ENCODE measurements at places on chromosomes 4 and X.

DNA sequence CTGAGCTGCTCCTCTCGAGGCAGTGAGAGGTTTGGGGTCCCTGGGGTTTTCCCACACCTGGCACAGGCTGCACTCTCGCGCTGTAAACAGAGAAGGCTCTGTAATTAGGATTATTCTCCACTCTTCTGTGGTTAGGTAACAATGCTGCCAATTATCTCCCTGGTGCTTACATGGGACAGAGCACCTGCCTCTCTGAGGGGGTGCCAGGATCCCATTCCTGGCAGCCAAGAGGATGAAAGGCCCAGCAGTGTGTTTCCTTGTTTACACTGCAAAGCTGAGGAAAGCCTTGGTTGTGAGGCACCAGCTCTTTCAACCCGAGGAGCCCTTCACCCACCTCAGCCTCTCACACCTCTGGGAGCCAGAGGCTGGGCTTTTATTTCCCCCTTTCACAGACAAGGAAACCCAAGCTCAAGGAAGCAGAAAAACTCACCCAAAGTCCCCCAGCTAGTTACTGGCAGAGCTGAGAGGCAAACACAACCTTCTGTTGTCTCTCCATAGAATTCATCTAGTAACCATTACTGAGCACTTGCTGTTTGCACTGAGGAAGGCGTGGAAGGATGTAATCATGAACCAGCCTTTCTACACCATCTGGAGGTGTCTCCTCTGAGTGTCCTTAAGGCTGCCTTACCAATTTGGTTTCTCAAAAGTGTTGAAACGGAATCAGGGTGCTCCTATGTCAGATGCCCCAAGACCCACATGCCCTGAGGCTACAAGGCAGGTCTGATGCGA, 39.7 kb upstream of the PROM1 start:
- DNase-seq, result no peak

DNA sequence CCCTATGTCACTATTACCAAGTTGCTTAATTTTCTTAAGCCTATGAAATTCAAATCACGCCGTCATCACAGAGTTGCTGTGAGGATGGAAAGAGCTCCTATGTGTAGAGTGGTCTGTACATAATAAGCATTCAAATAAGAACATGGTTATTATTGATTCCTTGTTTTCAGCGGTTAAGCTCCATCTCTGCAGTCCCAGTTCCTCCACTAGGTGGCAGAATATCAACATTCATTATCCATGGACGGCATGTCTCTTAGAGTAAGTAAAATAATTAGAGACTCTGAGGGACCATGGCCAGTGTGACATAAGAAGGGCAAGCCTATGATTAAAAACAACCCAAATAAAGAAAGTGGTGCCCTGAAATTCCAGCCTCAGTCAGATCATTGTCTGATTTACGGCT, 132.5 kb upstream of the NHS start:
- peak; percentile 1 for DNase-seq

- DNase-seq, result no peak
Observed at GRCh38 chr4:148955564-148956297, 513.5 kb upstream of the NR3C2 start.

DNA sequence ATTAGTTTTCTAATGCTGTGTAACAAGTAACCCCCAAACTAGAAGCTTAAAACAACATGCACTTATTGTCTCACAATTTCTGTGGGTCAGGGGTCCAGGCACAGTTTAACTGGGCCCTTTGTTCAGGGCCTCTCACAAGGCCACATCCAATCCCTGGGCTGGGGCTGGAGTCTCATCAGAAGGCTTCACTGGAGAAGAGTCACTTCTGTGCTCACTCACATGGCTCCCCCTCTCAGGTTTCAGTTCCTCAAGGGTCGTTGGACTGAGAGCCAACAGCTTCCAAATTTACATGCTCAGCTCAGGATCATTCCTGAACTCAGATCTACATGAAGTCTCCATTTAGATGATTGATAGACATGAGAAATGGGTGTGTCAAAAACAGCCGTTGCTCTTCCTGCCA, 77.1 kb downstream of the EVC start:
- DNase-seq, result no peak

DNA sequence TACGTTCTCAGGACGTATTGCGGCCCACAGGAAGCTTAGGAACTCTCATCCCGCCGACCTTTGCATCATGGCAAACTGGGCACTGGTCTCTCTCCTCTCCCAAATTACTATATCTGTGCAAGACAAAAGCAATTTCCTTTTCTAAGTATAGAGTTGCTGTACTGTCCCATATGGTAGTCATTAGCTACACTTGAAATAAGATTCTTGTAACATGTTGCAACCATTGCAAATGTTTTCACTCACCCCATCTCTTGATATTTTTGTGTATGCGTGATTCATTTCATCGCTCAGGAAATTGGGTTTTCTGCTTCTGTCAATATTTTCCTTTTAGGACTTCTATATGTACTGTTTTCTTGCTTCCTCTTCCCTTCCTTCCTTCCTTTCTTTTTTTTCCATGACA, 15.7 kb downstream of the ARMCX6 start:
- DNase-seq, result no peak

DNA sequence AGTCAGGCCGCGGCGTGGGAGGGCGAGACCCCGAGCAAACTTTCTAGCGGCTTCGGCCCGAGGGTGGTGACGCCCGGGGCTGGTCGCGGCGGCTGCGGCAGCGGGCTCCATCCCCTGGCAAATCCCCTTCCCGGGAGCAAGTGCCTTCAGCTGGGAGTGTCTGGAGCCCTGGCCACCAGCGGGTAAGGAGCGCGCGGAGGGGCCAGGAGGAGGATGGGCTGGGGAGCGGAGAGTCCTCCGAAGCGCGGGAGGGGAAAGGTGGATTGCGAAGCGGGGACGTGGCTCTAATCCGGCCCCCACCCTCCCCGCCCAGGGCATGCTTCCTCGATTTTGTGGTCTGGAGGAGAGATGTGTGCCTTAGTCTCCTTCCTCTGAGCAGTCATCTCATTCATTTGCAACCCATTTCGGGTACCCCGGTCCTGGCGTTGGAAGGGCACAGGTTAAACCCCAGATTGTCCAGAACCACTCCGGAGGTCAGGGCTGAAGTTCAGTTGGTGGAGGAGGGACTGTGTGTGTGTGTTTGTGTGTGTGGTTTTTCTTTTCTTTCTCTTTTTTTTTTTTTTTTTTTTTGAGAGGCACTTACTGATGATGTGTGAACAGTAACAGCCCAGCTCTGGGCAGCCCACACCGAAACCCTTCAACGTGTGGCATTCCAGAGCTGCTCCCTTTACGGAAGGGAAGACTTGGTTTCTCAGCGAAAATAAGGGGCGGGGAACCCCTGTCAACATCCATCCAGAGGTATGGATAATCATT, 516 bp downstream of the SGMS2 start:
- peak; percentile 1 for DNase-seq

- DNase-seq, result no peak
Observed at GRCh38 chr4:173046818-173047217, 121.8 kb upstream of the GALNT7 start.

DNA sequence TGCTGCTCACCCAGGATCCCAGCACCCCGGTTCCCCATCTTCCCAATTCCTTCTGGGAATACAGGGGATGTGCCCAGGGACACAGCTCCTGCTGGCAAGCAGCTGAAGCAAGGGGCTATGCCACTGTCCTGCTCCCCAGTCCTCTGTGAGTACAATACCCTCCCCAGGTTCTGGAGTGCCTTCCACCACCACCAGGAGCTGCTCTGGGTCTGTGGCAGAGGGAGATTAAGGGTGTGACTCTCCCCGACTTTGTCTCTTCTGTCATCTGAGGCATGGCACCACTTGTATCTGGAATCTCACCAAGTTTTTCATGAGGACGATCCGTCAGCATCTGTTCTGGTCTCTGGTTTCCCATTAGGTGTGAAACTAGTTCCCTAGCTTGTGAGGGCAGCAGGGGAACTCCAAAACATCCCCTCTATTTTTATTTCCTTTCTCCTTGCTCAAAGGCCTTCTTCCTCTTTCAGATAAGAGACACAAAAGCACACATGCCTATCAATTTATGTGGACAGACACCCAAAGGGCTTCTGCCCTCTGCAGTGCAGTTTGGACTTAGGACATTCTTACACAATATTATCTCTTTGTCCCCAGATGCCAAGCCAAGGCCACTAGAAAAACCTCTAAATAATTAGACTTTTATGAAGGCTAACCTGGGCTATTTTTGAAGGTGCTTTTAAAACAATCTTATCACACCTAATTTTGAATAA, 26.8 kb downstream of the MGST2 start:
- DNase-seq, result no peak

GRCh38 chr4:172809319-172809718, 359.3 kb upstream of the GALNT7 start:
- no peak for DNase-seq

DNA sequence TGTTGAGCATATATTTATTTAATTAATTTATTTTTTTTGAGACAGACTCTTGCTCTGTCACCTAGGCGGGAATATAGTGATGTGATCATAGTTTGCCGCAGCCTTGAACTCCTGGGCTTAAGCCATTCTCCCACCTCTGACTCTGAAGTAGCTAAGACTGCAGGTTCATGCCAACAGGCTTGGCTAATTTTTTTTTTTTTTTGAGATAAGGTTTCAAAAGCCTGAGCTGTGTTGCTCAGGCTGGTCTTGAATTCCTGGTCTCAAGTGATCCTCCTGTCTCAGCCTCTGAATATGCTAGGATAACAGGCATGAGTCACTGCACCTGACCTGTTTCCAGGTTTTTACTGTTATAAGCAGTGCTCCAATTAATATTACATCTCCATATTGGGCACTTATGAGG, 4.8 kb downstream of the ADD1 start:
- DNase-seq, result no peak

DNA sequence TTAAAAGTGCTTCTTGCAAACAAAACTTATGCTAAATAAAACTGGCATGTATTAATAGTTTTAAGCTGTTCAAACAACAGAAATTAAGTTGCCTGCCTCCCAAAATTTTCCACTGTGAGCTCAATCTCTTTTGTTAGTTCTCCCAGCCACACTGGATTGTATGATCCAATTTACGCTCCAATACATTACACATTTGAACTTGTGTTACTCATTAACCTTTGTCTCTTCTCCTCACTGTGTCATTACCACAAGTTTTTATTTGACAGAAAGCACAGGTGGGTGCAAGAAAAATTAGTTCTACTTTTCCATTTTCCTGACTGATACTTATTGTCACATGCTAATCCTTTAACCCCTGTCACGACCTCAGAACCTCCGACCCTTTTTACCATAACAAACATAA, 55.5 kb downstream of the SHISA3 start:
- no peak for DNase-seq

DNA sequence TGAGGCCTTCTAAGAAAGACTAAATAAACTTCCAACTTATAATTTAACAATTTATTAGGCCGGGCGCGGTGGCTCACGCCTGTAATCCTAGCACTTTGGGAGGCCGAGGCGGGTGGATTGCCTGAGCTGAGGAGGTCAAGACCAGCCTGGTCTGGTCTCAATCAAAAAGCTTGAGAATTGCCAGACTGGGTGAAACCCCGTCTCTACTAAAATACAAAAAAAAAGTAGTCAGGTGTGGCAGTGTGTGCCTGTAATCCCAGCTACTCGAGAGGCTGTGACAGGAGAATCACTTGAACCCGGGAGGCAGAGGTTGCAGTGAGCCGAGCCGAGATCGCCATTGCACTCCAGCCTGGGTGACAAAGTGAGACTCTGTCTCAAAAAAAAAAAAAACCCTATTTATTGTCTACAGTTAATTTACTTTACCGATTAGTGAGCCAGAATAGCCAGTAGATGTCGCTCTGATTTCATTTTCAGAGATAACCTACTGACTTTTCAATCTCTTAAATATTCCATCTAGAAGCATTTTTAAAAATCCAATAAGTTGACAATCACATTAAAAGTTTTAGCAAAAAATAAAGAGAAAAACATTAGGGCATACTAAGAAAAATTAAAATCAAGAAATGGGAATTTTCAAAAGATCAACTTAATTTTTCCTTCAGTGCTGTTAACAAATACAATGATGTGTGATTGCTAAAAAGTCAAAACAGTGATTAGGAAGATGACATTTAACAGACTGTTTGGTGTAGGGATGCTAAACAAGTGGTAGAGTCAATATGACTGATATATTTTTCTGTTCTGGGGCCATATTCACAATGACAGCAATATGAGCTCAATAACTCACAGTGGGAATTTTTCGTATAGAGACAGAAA, 4.3 kb upstream of the SHROOM3 start:
- DNase-seq, result no peak

- no peak for DNase-seq
Observed at GRCh38 chr4:128570387-128570975, 239.0 kb upstream of the JADE1 start.

DNA sequence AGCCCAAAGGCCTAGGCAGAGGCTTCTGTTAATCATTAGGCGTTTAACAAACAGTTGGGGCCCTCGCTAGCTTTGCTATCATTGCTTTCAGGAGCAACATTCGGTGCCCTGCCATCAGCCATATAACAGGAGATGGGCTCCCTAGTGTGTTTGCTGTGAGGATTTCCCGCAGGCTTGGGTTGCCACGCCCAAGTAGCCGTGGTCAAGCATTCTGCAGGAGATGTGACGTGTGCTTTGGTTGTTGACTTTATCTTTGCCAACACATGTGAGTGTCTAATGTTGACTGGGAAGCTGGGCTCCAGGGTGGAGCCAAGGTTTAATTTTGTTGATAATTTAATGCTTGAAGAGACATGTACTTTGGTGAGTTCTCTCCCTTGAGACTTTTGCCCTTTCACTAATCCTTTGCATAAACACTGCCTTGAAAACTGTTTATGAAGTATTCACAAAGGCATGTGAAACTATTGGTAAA, 184.6 kb upstream of the KIT start:
- no peak for DNase-seq

DNA sequence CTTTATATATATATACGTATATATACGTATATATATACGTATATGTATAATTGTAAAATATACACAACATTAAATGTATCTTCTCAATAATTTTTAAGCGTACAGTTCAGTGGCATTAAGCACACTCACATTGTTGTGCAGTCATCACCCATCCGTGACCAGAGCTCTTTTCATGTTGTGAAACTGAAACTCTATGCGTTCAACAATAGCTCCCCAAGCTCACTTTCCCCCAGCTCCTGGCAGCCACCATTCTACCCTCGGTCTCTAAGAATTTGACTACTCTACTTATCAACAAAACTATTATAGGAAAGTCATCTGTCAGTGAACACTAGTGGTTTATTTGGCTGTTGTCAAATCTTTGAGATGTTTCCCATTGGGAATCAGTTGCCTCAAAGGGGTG, 621.8 kb upstream of the GALNT7 start:
- DNase-seq, result no peak

- no peak for DNase-seq
Observed at GRCh38 chr4:126708716-126709115, 924.0 kb upstream of the INTU start.

DNA sequence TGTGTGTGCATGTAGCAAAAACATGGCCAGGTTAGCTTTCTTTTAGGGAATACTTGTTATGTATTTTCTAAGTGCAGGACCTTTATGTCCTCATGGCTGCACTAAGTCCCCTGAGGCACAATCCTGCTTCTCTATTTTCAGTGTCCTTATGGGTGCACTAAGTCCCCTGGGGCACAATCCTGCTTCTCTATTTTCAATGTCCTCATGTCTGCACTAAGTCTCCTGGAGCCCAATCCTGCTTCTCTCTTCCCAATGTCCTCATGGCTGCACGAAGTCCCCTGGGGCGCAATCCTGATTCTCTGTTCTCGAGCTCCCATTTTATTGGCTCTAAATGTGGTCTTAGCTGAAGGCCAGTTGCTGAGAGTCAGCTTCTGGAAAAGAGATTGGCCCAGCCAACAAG, 49.7 kb upstream of the GPRIN3 start:
- DNase-seq, result no peak

- DNase-seq, result no peak
Observed at GRCh38 chr4:174437324-174437723, 85.0 kb downstream of the HPGD start.

GRCh38 chr4:163591614-163592020, 97.1 kb downstream of the TMA16 start:
- no peak for DNase-seq

All from stimulated activated CD4-positive, alpha-beta T cell treated with anti-CD3 and anti-CD28 coated beads, Interleukin-1b, Interleukin-23, amount 100 ng/mL, for 48 hours (primary cell).